ENCODE measurements at places on chromosomes 16 and 17. TPM values are rescaled to one million over a fixed set of nuclear protein-coding genes. Genes with fewer than 3 reads are reported as not detected.

OTOA gene
- under 0.01 TPM for total RNA-seq

WDR90 gene
- 22.6 TPM for total RNA-seq

TNFRSF17 gene
- not detected for total RNA-seq

CEMP1 gene
- 0.12 TPM for total RNA-seq

MYH11 gene
- total RNA-seq, result under 0.01 TPM

SMYD4 gene
- 9.5 TPM for total RNA-seq

RDM1 gene
- total RNA-seq, result 1.5 TPM

NAGLU gene
- total RNA-seq, result 39.3 TPM

FLII gene
- total RNA-seq, result 445 TPM

AANAT gene
- total RNA-seq, result not detected

WNT3 gene
- total RNA-seq, result 0.62 TPM

ZNF594 gene
- 9.7 TPM for total RNA-seq

TUBB3 gene
- total RNA-seq, result 596 TPM

NOMO2 gene
- total RNA-seq, result 121 TPM

TERF2IP gene
- 55.9 TPM for total RNA-seq

KIAA0753 gene
- total RNA-seq, result 13.6 TPM

CCL17 gene
- total RNA-seq, result not detected

HASPIN gene
- total RNA-seq, result 2.5 TPM

G6PC1 gene
- not detected for total RNA-seq

BICDL2 gene
- 0.25 TPM for total RNA-seq

C17orf78 gene
- total RNA-seq, result not detected

EPOP gene
- total RNA-seq, result 0.55 TPM

RNFT1 gene
- 12.4 TPM for total RNA-seq

AKTIP gene
- total RNA-seq, result 36.4 TPM

TEKT5 gene
- not detected for total RNA-seq

GJC1 gene
- total RNA-seq, result 56.0 TPM

MSRB1 gene
- 6.2 TPM for total RNA-seq

RRAD gene
- total RNA-seq, result 8.0 TPM

PLD2 gene
- total RNA-seq, result 16.7 TPM

ALDH3A1 gene
- not detected for total RNA-seq

SAMD14 gene
- total RNA-seq, result 1.8 TPM

RAB34 gene
- total RNA-seq, result 176 TPM

PYDC1 gene
- not detected for total RNA-seq

TRPV2 gene
- 62.5 TPM for total RNA-seq

PIK3R6 gene
- not detected for total RNA-seq

C16orf86 gene
- total RNA-seq, result 3.4 TPM

All from uterine smooth muscle cell (primary cell).